ENCODE measurements at places on chromosomes 11 and 22.

DNA sequence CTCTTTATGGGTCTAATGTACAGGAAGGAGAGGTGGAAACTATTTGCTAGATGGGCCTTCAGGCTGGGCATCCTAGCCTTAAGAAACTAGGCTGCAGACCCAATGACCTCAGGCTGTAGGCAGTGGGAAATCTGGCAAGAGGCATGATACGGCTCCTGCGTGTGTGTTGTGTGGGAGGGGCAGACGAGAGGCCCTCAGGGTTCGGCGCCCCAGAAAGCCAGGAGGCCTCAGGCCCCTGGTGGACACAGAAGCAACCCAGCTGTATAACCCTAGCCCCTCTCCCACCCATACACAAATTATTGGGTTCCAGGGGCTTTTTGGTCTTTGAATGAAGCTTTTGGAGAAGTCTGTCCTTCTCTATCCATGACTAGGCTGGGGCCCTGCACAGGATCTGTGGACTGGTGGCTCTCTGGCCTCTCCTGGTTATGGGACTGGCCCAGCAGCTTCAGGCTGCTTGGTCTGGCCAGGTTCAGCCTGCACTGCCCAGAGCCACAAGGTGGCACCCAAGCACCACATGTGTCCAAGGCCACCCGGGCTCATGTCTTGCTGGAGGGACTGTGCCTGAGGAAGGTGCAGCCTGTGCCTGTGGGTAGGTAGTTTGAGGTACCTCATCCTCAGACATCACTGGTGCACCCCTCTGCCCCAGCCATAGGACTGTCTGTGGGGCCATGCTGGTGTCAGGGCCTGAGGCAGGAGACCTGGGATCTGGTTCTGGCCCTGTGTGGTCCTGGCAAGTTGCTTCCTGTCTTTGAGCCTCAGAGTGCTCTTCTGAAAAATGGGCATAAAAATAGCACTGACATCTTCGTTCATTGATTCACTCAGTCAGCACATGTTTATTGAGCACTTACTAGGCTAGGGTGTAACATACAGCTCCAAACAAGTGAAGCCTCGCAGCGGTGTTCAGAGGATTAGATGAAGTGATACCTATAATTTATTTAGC is 87.5 kb downstream of the RRM1 start:
- DNase-seq: peak; percentile 63

DNA sequence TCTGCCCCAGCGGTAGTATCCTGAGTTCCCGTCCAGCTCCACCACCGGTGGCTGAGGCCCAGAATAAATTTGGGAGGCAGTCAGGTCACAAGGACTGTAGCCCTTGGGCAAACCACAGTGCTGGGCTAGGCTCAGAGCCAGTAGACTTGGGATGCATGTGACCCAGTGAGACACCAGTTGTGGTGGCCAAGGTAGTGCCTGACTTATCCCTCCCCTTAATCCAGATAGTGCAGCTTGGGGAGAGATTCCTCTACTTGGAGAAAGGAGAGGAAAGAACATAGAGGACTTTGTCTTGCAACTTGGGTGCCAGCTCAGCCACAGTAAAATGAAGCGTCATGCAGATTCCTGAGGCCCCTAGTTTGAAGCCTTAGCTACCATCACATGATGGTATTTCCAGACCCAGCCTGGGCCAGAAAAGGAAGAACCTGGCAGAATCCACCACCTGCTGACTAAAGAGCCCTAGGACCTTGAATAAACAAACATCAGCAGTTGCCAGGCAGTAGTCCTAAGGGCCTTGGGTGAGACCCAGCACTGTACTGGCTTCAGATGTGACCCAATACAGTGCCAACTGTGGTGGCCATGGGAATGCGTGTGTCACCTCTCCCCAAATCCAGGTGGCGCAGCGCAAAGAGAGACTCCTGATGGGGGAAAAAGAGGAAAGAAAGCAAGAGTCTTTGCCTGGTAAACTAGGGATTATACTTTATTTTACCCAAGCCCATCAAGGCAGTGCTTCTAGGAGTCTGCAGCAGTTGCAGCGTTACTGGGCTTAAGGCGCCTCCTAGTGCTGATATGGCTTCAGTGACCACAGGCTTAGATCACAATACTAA is 17.0 kb upstream of the DDX10 start:
- peak; percentile 66 for DNase-seq

- DNase-seq: no peak
Observed at GRCh38 chr11:21612326-21612725, 580.6 kb upstream of the ANO5 start.

DNA sequence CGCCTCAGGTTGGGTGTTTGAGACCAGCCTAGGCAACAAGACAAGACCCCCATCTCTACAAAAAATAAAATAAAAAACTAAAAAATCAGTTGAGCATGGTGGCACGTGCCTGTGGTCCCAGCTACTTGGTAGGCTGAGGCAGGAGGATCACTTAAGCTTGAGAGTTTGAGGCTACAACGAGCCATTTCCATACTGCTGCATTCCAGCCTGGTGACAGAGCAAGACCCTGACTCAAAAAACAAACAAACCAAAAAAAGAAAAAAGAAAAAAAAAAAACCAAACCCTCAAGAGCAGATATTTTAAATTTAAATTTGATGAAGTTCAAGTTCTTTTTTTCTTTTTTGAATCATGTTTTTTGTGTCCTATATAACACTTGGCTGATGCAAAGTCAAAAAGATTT is 7.2 kb upstream of the CCDC83 start:
- no peak for DNase-seq

- peak; percentile 78 for DNase-seq
Observed at GRCh38 chr11:16613512-16614381, 124.7 kb upstream of the C11orf58 start.

GRCh38 chr22:38655519-38656255 is 505 bp downstream of the FAM227A start:
- DNase-seq: no peak

DNA sequence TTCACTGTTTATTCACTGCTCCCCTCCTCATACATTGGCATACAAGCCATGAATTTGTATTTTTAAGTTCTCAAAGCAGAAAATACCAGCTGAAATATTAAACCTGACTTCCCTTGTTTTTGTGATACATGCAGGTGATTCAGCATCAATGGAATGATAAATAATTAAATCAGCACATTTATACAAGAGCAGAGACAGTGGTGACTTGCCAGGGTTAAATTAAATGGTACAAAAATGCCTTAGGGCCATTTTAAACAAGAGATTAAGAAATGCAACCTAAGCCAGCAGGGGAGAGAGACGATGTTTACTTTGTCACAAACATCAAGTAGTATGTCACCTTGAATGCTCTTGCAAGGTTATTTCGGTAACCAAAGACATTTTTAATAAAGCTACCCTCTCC is 95.9 kb upstream of the DDI1 start:
- DNase-seq: no peak

DNA sequence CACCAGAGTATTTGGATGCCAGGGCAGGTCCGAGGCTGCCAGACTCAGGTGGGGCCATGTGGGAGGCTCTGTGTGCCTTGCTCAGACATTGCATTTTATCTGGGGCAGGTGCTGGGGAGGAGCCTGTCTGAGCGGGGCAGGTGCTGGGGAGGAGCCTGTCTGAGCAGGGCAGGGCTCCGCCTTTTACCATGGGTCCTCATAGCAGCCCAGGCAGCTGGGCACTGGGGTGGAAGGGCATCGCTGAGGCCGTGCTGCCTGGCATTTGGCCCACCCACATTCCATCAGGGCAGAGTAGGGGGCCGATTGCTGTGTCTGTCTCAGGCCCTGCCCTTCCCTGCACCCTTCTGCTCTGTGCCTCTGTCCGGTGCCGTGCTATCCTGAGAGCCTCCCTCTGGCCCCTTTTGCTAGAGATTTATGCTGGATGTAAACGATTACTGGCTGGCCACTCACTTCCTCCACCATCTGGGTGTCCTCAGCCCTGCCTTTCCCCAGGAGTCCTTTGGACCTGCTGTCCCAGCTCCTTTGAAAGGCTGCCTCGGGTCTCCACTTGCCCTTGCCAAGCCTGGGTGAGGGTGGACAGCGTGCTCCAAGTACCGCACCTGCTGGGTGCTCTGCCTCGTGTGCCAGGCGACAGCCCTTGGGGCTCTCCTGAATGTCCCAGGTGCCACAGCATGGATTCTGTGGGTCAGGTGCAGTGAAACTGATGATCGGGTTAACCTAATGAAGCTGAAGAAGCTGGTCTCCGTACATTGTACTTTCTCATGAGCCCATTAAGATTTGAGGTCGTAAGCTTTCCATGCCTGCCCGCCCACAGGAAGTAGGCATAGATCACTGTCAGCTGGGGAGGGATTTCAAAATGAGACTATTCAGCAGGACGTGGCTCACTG is 281.6 kb downstream of the TBC1D22A start:
- no peak for DNase-seq

DNA sequence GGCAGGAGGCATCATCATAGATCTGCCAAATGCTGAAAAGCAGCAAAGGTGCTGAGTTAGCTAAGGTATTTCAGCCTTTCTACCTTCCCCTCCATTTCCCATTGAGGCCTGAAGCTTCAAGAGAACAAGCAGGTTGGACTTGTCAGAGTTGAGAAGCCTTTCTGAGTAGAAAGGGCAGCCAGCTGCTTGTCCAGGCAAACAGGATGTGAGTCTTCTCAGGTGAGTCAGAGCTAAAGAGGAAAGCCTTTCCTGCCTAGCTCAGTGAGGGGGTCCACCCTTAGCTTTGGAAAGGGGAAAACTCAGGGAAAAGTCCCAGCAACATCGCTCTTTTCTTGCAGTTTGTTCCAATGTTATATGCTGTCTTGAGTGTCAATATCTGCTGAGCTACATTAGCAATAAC is 13.2 kb upstream of the MPZL2 start:
- peak; percentile 44 for DNase-seq

GRCh38 chr11:46675949-46676348 is 24.5 kb downstream of the ARHGAP1 start:
- no peak for DNase-seq

GRCh38 chr11:64998690-64999431 is 2.1 kb upstream of the BATF2 start:
- DNase-seq: no peak

GRCh38 chr11:3710485-3711259 is 39.5 kb upstream of the CHRNA10 start:
- no peak for DNase-seq

GRCh38 chr11:87397011-87397865 is 359.5 kb downstream of the TMEM135 start:
- DNase-seq: no peak

GRCh38 chr11:99489581-99489980 is 468.8 kb downstream of the CNTN5 start:
- no peak for DNase-seq

GRCh38 chr11:130671801-130672700 is 223.6 kb downstream of the ADAMTS15 start:
- no peak for DNase-seq

- no peak for DNase-seq
Observed at GRCh38 chr11:108524422-108524821, 26.2 kb upstream of the POGLUT3 start.

DNA sequence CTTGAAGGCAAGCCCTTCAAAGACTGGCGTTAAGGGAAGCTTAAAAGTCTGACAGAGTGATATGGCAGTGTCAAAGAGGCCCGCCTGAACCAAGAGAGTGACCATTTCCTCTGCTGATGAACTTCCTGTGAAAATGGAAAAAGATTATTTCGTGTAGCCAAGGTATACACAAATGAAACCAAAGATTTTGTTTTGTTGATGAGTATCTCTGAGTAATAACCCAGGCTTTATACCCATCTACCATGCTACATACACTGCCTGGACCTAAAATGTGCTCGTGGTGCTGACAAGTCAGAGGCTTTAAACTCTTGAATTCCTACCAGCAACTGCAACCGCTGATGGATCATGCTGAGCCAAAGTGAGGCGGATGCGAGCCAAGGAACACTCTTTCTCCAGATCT is 21.0 kb upstream of the FNBP4 start:
- DNase-seq: no peak

DNA sequence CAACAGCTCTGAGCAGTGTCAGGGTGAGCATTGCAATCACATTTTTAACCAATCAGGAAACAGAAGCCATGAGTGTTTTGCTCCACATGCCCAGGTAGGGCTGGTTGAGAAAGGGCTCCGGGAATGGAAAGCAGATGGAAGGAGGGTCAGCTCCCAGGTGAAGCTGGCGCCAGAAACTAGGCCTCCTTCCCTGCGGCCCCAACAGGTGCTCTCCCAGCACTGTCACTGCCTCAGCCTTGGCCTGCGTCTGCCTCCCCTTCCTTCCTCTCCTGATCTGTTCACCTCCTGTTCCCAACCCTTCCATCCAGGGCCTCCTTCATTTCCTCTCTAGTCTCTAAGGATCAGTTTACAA is 4.6 kb upstream of the VSIG10L2 start:
- DNase-seq: no peak

DNA sequence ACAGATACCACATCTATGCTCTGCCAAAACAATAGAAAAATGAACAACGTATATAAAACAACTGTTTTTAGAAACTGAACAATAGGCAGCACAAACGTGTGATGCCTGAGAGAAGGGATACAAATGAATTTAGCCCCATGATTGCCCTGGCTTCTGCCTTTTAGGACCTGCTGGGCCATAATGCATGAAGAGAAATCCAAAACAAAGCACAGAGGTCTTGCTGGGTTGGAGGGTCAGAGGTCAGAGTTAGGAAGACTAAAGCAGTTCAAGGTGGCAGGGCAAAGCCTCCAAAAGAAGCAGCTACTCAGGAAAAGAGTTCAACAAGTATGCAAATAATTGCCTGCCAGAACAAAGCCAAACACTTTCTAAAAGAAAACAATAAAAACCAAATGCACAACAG is 138.5 kb downstream of the TTC28 start:
- no peak for DNase-seq

GRCh38 chr22:24290459-24290858 is 19.8 kb downstream of the SPECC1L start:
- DNase-seq: no peak

GRCh38 chr11:62421996-62422395 is 3.2 kb downstream of the SCGB1A1 start:
- DNase-seq: no peak
